Suppressor macrophage treated with lipopolysaccharide for 1 hour (primary cell): ENCODE measurements at places on chromosomes 4 and X.
A peak's percentile ranks its signal among the peaks of the same experiment; 100 is the strongest.

DNA sequence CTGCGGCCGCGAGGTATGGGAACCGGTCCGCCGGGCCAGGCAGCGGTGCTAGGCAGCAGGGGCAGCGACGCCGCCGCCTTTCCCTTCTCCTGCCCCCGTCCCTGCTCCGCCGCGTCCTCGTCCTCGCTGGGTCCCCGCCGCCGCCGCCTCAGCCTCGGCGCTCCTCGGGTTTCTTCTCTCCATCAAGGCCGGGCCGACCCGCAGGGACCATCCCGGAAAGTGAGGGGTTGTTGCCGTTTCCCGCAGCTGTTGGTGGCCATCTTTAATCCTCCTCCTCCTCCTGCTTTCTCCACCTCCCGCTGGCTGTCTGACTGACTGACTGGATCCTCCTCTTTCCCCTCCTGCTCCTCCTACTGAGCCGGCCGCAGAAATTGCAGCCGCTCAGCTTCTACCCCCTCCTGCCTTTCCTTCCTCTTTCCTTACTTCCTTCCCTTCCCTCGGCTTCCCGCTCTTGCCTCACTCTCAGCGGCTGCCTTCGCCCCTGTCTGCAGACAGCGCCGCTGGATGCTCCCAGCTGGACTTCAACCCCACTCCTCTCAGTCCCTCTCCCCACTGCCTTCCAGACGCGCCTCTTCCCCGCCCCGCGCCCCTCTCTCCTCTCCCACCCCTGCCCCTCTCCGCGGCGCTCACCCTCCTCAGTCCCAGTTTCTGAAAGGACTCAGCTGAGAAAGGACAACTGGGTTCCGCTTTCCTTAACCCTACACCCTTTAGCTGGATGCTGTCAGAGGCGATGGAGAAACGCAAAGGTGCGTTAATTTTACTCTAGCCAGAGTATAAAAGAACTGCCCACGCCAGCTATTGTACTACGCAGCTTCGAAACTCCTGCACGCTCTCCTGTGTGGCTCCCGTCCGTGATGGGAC, at the start of gene WDFY3:
TSS of gene WDFY3 (minus strand) at position 309 of the 861 bp plus-strand sequence. CDS start 106,099 bp downstream, outside the sequence.
- peak; percentile 92 for DNase-seq

DNA sequence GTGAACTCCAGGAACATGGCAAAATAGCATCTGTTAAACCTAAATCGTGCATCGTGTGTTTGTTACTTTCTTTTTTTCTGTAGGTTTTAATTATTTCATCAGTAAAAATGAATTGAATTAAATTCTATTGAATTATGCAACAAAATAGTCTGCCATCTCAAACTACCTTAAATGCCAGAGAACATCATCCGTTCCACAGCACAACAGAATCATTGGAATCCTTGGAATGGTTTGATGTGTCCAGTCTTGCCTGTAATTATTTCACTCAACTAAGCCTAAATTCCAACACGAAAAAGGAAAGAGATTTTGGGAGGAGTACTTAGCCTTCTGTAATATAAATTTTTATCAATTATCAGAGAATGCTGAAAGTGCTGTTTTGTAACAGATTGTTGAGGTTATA, 17.1 kb upstream of the SLC7A11 start:
- no peak for DNase-seq

- no peak for DNase-seq
Observed at GRCh38 chr4:3679851-3680311, 86.3 kb upstream of the ADRA2C start.

GRCh38 chr4:8362483-8362882, 78.0 kb downstream of the ACOX3 start:
- DNase-seq, result no peak

DNA sequence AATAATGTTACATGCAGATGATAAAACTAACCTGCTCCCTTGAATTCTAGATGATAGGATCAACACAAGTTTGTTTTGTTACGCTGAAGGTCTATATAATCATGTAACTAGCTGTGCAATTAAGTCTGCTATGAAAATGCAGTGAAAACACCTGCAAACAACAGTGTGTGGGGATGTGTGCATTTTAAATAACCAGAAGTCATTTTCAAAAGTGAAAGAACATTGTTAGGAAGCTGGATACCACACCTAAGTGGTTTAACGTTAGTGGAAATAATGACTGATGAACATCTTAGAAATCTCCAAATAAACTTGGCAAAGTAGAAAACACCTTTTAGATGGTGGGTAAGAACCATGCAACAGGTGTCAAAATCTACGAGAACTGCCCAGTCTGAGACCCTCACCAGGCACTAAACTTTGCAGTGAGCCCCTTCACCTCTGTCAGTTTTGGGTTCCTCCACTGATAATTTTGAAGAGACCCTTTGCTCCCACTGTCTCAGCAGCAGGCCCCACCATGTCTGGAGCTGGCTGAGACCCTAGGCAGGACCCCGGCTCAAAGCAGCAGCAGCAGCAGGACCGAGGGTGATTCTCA, 36.6 kb downstream of the CHST7 start:
- DNase-seq, result no peak

DNA sequence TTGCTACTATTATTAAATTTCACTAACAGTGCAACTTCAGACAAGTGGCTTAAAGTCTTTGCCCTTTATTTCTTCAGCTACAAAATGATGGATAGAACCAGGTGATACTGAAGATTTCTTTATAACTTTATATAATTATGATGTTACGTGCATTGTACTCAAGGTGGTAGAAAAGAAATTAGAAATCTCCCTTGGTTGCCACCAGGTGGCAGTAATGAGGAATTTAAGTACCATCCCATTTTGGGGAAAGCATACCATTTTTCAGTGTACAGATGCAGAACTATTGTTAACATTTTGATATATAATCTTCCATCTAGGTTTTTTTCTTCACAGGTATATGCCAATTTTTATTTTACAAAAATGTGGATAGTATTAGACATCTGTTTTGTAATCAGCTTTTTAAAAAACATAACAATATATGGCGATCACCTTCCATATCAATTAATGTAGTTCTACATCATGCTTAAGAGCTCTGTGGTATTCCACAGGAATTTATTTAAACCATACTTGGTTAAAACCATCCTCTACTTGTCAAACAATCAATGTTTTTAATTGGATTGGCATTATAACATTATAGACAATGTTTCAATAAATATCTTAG, 37.7 kb upstream of the RAB33B start:
- DNase-seq, result peak; percentile 61

DNA sequence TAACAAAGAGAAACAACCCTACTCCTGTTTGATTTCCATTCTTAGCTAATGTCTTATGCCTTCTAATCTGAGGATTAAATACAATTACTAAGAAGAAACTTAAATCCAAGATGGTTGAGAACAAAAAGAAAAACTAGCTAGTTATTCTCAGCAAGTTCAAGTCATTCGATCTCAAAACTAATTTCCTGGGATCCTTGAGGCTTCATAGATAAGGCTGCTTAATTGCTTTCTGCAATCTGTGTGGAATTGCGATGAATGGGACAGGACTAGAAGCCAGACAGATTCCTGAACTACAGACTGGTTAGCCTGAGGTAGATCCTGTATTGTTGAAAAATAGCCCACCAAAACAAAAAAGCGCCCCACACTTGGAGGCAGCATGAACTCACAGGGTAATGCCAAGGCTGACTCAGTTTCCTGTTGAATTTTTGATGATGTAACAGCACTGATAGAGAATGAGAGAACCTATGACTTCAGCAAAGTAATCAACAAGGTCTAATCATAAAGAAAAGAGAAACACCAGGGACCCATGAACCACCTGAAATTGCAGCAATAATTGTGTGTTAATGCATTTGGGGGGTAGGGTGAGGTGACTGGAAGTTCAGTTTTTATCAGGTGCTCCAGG, 33.9 kb downstream of the KLHL15 start:
- DNase-seq, result peak; percentile 27

- DNase-seq, result no peak
Observed at GRCh38 chr4:175373031-175373430, 439.0 kb downstream of the GPM6A start.

DNA sequence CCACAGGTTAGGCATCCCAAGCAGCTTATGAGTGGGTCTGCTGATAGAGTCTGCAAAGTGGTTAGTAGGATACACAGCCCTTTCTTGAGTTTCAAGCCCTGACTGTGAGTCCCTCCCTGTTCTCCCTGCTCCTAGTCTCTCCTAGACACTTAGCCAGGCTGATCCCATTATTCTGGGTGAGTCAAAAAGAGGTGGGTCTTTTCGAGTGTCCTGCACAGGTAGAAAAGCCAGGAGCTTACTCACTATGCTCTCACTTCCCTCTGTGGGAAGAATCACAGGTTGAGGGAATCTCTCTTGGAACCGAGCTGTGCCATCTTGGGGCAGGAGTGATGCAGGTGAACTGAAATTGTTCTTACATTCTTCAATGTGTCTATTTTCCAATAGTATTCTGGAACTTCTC, 29.7 kb downstream of the SCLT1 start:
- no peak for DNase-seq

DNA sequence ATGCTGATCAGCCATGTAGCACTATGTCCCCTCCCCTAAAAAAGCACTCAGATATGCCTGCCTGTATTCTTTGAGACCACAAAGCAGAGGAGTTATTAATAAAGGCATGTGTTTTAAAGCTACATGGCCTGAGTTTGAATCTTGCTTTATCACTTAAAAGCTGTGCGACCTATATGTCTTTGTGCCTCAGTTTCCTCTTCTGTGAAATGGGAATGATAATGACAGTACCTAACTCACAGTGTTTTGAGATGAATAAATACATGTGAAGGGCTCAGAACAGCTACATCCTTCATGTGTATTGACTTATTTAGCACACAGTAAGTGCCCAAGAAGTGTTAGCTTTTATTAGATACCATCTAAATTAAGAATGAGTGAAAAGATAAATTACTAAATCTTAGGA, 180.0 kb downstream of the WDFY3 start:
- DNase-seq, result no peak

GRCh38 chrX:78946178-78946931, 1.2 kb downstream of the P2RY10 start:
- DNase-seq, result no peak

GRCh38 chr4:17024425-17024824, 126.0 kb upstream of the LDB2 start:
- no peak for DNase-seq

GRCh38 chr4:120977435-120977997, 55.0 kb upstream of the PRDM5 start:
- DNase-seq, result peak; percentile 52

GRCh38 chrX:46645614-46646013, 72.0 kb downstream of the CHST7 start:
- DNase-seq, result no peak

DNA sequence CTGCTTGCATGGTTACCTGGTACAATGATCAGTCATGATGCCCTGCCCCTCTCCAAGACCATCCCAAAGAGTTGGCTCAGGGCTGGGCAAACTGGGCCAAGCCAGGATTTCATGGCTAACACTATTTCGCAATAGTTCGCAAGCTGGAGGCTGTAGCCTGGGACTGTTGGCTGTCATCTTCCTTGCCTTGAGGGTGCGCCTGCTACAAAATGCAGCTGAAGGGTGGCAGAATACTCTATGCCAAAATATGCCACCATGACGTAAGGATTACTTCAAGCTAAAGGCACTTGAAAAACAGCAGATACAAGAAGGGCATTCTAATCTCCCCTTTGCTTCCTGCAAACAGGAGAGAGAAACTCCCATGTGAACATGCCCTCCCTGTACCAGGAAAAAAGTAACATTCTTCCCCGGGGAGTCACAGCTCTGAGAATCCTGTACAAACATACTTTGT, 21.0 kb downstream of the SAT1 start:
- no peak for DNase-seq

- no peak for DNase-seq
Observed at GRCh38 chrX:129840344-129840743, 3.3 kb downstream of the ZDHHC9 start.

- no peak for DNase-seq
Observed at GRCh38 chr4:167779864-167780263, 312.5 kb upstream of the ANXA10 start.

DNA sequence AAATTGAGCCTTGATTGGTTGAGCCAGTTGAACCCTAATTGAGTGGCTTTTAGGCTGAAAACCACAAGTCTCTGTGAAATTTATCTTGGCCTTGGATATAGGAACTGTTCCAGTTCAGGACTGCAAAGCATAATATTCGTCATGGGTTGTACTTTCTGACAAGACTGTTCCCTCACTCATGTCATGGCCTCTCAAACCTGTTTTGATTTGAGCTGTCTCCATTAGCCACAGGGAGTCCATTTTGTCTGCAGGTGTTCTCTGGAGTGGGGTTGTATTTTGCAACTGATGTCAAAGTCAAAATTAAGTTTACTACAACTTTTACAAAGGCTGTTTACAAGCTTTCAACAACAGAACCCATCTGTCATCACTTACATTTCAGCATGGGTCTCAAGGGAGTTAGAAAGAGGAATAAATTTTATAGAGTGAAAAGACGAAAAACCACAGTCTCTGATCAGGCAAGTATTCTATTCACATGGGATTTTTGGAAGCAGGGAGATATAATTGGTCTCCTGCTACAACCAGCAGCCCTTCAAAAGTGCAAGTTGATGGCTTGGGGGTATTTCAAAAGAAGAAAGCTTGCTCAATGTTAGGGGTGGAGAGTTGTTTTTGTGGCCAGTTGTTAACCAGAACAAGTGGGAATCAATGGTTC, 1716.3 kb downstream of the C4orf33 start:
- DNase-seq, result no peak

DNA sequence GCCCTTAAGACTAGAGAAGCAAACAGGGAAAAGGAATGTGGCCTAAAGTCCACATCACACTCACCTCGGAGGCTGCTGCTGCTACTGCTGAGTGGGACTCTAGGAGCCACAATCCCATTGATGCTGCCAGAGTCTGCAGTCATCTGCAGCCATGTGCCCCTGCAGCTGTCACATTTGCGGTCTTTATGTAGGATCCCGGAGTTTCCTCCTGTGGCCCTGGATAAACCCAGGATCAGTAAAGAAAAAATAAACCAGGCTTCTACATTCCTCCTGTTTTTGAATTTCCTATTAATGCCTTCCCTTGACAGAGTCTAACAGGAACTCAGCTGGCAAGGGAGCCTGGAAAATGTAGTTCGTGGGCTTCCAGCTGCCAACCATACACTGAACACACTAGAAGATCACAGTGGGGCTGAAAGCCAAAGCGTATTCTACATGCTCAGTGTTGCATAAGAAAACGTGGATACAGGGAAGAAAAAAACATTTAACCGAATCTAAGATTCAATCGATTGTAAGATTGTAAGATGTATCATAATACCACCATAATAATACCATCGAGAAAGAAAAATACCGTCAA, 10.3 kb upstream of the PHEX start:
- DNase-seq, result no peak
